ENCODE measurements at places on chromosomes 3 and 15. TPM values are rescaled to one million over a fixed set of nuclear protein-coding genes. Genes with fewer than 3 reads are reported as not detected.

SLC2A2 gene
- not detected for total RNA-seq

KY gene
- total RNA-seq = under 0.01 TPM

CELSR3 gene
- 0.46 TPM for total RNA-seq

IGSF10 gene
- 1.5 TPM for total RNA-seq

P2RY14 gene
- not detected for total RNA-seq

SPG21 gene
- total RNA-seq = 104 TPM

ZNF445 gene
- 5.7 TPM for total RNA-seq

CIDEC gene
- not detected for total RNA-seq

SPCS1 gene
- 86.9 TPM for total RNA-seq

ROPN1 gene
- 19.6 TPM for total RNA-seq

KBTBD13 gene
- not detected for total RNA-seq
